ENCODE measurements at places on chromosomes 2 and 18. TPM values are rescaled to one million over a fixed set of nuclear protein-coding genes. Genes with fewer than 3 reads are reported as not detected.

The GPR35 gene
- total RNA-seq = 5.1 TPM

The C2orf78 gene
- total RNA-seq = not detected

The UPP2 gene
- total RNA-seq = not detected

The EDAR gene
- total RNA-seq = 0.87 TPM

The GIGYF2 gene
- total RNA-seq = 58.7 TPM

The ABHD1 gene
- 0.25 TPM for total RNA-seq

The DOK6 gene
- not detected for total RNA-seq

The MATN3 gene
- total RNA-seq = not detected

The TDRD15 gene
- not detected for total RNA-seq

The ARHGEF33 gene
- not detected for total RNA-seq

The RGPD4 gene
- 0.02 TPM for total RNA-seq
